ENCODE measurements at places on chromosomes 13 and 19. TPM values are rescaled to one million over a fixed set of nuclear protein-coding genes. Genes with fewer than 3 reads are reported as not detected.

The KCNC3 gene
- total RNA-seq, result 0.32 TPM

- no peak for DNase-seq
These were observed 13.8 kb downstream of the ZNF93 start for GRCh38 chr19:19914596-19914995.

The CERS4 gene
- 26.4 TPM for total RNA-seq

- no peak for DNase-seq
These were observed 7.1 kb downstream of the KCNN4 start for GRCh38 chr19:43773725-43774102.

- no peak for DNase-seq
These were observed 418.9 kb downstream of the FGF14 start for GRCh38 chr13:101982903-101983302.

The TM9SF2 gene
- total RNA-seq, result 155 TPM

DNA sequence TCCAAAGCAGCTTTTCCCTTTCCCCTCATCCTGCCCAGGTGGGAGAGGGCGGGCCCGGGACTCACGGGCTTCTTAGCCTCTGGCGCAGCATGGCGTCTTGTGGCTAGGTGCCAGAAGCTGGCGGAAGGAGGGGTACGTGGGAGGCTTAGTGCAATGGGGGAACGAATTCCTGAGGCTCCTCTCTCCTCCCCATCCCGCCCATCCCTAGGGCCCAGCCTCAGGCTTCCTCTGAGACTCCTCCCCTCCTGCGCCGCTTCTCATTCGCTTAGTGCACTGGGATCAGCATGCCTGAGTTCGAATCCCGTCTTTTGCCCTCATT, 297.8 kb downstream of the ZNF536 start:
- no peak for DNase-seq

DNA sequence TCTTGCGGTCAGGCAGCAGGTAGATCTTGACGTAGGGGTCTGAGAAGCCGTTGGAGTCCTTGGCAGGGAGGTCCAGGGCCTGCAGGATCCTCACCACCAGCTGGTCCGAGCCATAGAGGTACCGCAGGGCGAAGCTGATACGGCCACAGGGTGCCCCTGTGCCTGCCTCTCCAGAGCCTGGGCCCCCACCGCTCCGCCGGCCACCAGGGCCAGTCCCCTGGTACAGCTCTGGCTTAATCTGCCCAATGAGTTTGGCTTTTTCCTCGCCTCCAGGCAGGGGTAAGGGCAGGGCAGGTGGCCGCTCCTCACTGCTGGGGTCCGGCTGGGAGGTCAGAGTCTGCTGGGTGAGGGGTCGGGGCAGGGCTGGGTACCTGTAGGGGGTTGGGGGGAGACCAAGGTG, 9.9 kb downstream of the SYT3 start:
- no peak for DNase-seq

DNA sequence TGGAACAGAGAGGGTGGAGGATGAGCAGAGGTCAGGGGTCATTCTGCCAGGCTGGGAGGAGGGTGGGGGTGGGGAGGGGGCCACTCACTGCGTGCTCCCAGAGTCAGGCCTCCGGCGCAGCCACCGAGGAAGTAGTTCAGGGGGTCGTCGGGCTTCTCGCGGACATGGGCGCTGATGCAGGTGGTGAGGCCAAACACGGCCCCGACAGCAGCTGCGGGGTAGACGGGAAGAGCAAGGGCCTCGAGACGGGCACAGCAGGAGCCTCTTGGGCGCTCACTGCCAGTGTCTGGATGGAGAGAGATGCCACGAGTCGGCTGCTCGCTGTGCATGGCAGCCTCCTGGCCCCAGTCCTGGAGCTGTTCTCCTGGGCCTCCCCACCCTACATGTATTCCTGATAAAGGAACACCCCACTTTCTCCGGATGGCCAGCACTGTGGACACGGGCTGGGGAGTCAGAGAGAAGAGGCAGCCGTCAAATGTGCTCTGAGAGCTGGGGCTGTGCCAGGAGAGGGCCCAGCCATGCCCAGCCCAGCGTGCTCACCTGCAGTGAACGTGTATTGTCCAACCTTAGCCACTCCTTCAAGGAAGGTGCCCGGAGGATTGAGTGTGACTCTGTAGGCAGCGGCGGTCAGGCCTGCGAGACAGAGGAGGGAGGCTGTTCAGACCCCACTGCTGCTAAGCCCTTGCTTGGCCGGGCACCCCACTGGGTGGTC, 7.1 kb downstream of the NDUFA11 start:
- no peak for DNase-seq

- DNase-seq, result no peak
These were observed 67.7 kb upstream of the USP29 start for GRCh38 chr19:57052081-57052480.

GRCh38 chr19:50899569-50899968, 11.6 kb downstream of the KLK4 start:
- DNase-seq, result no peak

- no peak for DNase-seq
These were observed 935 bp downstream of the ARID3A start for GRCh38 chr19:926589-927350.

DNA sequence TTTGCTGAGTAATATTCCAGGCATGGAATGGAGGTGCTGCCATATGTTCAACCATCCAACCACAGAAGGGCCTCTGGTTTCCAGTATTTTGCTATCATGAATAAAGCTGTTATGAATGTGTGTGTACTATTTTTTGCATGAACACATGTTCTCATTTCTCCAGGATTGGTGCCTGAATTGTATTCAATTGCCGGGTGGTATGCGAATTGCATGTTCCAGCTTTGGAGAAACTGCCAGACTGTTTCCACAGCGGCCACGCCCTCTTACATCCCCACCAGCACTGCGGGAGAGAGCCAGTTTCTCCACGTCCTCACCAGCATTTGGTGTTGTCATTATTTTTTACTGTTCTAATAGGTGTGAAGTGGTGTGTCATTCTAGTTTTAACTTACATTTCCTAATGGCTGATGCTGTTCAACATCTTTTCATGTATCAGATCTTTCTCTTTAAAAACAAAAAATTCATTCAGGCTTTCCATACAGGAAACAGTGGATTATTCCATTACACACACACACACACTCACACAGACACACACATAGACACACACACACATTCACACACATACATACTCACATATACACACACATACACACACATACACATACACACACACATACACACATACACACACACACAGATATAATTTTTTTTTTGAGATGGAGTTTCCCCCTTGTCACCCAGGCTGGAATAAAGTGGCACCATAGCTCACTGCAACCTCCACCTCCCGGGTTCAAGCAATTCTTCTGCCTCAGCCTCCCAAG, 154.1 kb downstream of the PTPRS start:
- no peak for DNase-seq

- DNase-seq, result peak; percentile 23
These were observed 7.3 kb upstream of the PTPRH start for GRCh38 chr19:55216461-55217198.

DNA sequence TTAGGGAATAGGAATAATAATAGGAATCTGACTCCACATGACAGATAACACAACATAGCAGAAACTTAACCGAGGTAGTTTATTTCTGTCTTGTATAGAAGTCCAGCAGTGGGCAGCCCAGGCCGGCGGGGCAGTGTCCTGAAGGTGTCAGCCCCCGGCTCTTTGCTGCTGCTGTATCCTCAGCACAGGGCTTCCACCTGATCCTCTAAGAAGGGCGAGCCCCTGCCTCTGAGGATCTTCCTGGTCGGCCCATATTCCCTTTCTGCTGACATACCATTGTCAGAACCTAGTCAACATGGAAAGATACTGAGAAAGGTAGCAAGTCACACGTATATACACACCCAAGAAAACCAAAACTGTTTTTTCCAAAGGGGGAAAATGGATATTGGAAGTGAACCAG, 56.2 kb upstream of the GPR183 start:
- DNase-seq, result no peak

The CPT1C gene
- 14.4 TPM for total RNA-seq

GRCh38 chr13:34155931-34156607, 338.1 kb downstream of the RFC3 start:
- DNase-seq, result no peak

DNA sequence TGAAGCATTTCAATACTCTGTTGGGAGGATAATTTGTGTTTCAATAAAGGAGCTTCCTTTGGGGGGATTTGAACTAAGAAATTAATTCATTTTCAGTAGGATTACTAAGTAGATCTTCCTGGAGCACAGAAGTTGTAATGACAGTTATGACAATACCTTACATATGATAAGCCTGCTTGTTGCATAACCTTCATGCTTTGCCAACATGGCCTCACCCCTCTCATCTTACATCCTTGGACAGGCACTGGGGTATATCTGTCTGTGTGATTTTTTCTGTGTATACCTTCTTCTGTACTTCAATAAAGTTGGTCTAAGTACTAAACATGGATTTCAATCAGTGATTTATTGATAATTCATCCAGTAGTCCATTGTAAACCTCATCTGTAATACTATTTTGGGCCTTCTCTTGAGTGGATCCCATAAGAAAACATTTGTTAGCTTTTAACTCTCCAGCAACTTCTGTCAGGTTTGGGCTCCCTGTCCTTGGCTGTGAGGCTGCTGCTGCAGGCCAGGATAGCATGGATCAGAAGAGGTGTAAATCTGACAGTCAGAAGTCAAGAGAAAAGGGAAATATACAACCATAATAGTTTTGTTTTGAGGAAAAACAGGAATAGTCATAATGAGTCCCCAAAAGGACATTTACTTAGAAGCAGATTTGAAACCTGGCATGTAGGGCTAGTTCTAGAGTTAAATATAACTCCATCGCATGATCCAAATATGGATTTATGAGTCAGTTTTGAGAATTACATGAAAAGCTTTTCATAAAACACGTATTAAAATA, 422.2 kb downstream of the KLF5 start:
- no peak for DNase-seq

The NOVA2 gene
- total RNA-seq, result 3.6 TPM

The SLITRK1 gene
- not detected for total RNA-seq

The LILRB2 gene
- total RNA-seq, result 3.5 TPM

The PPP2R1A gene
- total RNA-seq, result 175 TPM

DNA sequence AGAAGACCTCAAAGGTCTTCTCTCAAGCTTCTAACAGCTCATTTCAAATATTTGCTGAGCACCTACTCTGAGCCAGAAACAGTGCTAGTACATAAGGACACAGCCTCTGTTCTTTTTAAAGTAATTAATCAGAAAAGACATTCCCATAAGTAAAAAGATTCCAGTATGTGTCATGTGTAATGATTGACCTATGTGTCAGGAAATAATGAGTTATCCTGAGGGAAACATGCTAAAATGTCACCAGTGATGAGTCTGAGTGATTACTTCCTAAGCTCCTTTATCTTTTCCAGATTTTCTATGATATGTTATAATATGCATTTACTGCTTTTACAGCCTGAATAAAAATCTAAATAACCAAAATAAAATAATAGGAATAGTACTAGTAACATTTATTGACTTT, 107.6 kb downstream of the SLC25A15 start:
- no peak for DNase-seq

The HRC gene
- total RNA-seq, result 2.7 TPM

GRCh38 chr13:29917650-29918049, 67.2 kb upstream of the UBL3 start:
- no peak for DNase-seq

GRCh38 chr13:32093006-32093405, 61.4 kb downstream of the FRY start:
- DNase-seq, result no peak

DNA sequence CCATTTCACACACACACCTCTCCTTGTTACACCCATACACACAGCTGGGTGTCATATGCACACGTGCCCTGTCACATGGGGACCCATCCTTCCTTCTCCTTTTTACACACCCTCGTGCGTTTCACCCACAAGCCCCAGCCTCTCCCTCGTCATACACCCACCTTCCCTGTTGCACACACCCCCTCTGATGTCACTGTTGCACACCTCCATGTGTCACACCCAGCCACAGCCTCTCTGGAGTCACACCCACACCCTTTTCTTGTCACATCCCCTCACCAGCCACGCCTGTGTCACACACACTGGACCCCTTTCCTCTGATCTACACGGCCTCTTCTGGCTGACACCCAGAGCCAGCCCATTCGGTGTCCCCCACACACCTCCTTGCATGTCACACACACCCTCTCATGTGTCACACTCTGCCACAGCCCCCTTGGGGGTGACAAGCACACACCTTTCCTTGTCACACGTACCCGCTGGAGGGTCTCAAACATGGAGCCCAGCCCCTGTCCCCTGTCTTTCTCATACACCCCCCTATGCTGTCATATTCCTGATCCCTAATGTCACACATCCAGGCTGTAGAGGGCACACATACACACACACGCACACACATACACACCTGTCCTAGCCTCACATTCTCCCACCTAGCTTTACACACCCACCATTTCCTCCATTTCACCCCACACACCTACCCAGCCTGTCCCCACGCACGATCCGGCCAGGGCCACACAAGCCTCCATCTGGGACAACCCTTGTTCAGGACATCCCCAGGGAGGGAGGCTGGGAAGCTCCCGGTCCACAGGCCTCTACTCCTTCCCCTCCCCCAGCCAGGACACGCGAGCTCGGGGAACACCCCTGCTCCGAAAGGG, 1.4 kb downstream of the NOVA2 start:
- no peak for DNase-seq

DNA sequence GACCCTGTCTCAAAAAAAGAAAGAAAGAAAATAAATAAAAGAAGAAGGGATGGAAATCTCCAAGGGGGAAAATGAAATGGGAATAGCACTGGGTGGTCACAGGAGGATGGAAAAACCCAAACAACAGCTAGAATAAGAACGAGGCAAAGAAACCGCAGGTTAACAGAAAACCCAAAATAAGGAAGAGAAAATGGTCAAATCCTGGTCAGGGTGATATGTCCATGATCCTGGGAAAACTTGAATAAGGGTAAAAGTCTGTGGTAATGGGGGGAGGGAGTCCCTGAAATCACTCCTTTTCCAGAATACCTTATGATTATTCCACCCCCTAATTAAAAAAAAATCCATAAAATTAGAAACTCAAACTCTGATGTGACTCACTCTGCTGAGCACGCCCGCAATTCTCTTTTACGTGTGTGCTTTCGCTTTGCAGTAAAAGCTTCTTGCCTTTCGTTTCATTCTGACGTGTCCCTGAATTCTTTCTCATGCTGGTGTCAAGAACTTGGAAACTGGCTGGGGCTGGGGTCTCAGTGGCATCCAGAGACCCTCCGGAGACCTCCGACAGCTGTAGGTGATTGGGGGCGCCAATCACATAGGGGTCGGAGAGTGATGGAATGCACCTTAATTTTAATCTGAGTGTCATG, 4.3 kb upstream of the NAXD start:
- DNase-seq, result no peak

DNA sequence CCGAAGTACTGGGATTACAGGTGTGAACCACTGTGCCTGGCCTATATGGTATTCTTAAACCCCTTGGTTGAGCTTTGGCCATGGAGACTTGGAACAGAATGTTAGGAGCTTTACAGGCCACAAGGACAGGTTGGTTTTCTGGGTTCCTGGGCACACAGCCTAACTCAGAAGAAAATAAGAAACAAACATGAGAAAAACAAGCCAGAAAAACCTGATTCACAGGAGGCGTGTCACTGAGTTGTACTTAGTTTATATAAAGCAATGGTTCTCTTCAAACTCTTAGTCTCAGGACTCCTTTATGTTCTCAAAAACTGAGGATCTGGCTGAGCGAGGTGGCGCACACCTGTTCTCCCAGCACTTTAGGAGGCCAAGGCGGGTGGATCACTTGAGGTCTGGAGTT, 125.1 kb upstream of the SPATA13 start:
- no peak for DNase-seq

- DNase-seq, result no peak
These were observed 83.9 kb upstream of the TSC22D1 start for GRCh38 chr13:44660050-44660449.

GRCh38 chr19:33250500-33250899, 24.9 kb upstream of the SLC7A10 start:
- DNase-seq, result no peak

Data from breast epithelium (tissue), 4 donors.